ENCODE measurements at places on chromosomes 6 and 20.

GRCh38 chr6:49546331-49546730 lies 4.1 kb upstream of the C6orf141 start:
- no peak overlapping the region for H3K27ac ChIP-seq
- H3K4me1 ChIP-seq, result peaks cover 14% of the 10 kb centered on the region
- peaks cover 20% of the 10 kb centered on the region for H3K27me3 ChIP-seq
- DNase-seq, result no peak
- H3K36me3 ChIP-seq, result no peaks in the 10 kb centered on the region

- no peaks in the 10 kb centered on the region for H3K36me3 ChIP-seq
- no peaks in the 10 kb centered on the region for H3K27me3 ChIP-seq
Observed at GRCh38 chr6:155832596-155832995, 377.0 kb upstream of the NOX3 start.

DNA sequence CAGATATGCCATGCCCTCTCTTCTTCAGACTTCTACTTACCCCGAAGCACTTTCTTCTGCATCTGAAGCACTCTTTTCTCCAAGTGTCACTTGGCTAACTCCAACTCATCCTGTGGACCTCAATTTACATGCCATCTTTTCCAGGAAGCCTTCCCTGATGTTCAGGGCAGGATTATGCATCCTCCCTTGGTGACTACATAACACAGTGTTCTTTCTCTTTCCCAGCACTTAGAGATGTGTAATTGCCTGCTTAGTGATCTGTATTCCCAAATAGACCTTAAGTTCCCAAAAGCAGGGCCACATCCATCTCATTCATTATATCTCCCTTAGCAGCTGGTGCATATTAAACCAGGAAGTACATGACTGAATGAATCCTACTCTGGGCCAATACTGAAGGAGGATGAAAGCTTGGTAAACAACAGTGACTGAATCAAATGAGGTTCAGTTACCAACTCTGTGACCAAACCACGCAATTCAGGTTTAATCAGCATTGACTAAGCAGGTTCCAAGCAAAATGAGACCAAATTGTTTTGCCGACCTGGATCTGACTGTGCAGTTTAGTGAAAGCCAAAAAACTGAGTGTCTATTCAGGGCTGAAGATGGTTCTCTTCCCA lies 121.4 kb upstream of the TCF21 start:
- H3K27me3 ChIP-seq, result no peaks in the 10 kb centered on the region
- H3K27ac ChIP-seq, result no peak overlapping the region
- no peak overlapping the region for H3K4me3 ChIP-seq
- H3K4me1 ChIP-seq, result no peaks in the 10 kb centered on the region
- no peak for DNase-seq
- no peaks in the 10 kb centered on the region for H3K36me3 ChIP-seq

DNA sequence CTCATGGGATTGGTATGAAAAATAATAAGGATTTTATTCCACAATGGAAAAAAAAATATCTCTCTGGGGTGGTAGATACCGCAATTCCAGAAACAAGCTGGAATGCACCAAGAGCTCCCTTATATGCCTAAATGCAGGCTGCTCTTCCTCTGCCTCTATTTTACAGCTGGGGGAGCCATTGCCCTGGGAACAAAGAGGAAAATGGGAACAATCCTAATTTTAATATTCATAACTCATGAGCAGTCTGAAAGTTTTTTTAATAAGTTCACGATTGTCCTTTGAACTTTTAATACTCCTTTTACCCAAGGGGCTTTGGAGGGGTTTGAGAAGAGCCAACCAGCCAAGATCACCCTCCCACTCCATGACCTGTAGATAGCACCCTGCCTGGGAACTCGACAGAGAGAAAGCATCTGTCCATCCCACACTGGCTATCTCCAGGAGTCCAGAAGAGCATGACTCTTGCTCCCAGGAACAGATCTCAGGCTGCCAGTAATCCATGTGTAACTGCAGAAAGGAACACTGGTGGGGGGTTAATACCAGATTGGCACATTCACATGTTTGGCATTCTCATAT lies 74.7 kb downstream of the CD83 start:
- DNase-seq, result no peak
- no peak overlapping the region for H3K27ac ChIP-seq
- H3K36me3 ChIP-seq, result no peaks in the 10 kb centered on the region
- H3K27me3 ChIP-seq, result no peaks in the 10 kb centered on the region

GRCh38 chr6:41682056-41682477 lies 43.8 kb downstream of the MDFI start:
- no peaks in the 10 kb centered on the region for H3K27me3 ChIP-seq
- peaks cover 19% of the 10 kb centered on the region for H3K36me3 ChIP-seq
- DNase-seq, result peak; percentile 80
- no peak overlapping the region for H3K4me3 ChIP-seq
- no peak overlapping the region for H3K27ac ChIP-seq
- peaks cover 20% of the 10 kb centered on the region for H3K4me1 ChIP-seq

- H3K36me3 ChIP-seq, result no peaks in the 10 kb centered on the region
- no peak overlapping the region for H3K27ac ChIP-seq
- DNase-seq, result no peak
- no peak overlapping the region for H3K4me3 ChIP-seq
- no peaks in the 10 kb centered on the region for H3K27me3 ChIP-seq
Observed at GRCh38 chr6:46901882-46902314, 19.8 kb downstream of the ADGRF5 start.

DNA sequence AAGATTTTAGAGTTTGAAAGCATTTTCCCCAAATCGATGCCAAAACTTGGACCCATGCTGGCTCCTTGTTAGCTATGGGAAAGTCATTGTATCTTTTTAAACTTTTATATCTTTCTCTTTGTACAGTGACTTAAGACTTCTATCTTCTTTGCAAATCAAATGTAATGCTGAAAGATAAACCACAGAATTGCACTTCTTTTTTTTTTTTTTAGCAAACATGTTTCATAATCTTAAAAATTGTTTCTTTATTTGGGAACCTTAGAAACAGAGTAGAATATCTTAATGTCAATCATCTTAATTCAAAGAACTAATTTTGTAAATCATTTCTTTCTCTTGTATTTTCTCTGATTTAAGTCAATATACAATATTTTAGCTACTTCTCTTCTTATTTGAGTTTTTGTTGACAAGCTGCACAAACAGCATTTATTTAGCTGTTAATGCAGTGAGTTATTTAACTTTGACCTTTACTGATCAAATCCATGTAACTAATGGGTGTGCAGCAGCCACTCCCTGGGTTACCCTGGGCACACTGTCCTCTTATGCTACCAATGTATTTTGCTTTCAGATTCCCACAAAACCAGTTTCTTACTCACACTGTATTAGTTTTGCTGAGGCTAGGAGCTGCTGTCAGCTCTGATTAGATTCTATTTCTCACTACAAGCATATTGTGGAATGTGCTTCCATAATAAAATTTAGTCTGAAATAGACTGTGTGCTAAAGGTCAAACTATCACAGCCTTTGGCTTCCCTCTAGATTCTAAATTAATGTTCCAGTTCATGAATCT lies 279.6 kb downstream of the ADGB start:
- DNase-seq, result no peak
- H3K36me3 ChIP-seq, result no peaks in the 10 kb centered on the region
- no peaks in the 10 kb centered on the region for H3K4me1 ChIP-seq
- no peak overlapping the region for H3K27ac ChIP-seq

GRCh38 chr6:137093183-137094069 lies 48.7 kb upstream of the IL20RA start:
- H3K27ac ChIP-seq, result no peak overlapping the region
- H3K27me3 ChIP-seq, result no peaks in the 10 kb centered on the region

GRCh38 chr6:169805242-169805838 lies 53.9 kb downstream of the ERMARD start:
- H3K27me3 ChIP-seq, result peaks cover 6% of the 10 kb centered on the region
- H3K4me1 ChIP-seq, result peaks cover 61% of the 10 kb centered on the region
- no peak for DNase-seq
- no peak overlapping the region for H3K4me3 ChIP-seq
- no peak overlapping the region for H3K27ac ChIP-seq

DNA sequence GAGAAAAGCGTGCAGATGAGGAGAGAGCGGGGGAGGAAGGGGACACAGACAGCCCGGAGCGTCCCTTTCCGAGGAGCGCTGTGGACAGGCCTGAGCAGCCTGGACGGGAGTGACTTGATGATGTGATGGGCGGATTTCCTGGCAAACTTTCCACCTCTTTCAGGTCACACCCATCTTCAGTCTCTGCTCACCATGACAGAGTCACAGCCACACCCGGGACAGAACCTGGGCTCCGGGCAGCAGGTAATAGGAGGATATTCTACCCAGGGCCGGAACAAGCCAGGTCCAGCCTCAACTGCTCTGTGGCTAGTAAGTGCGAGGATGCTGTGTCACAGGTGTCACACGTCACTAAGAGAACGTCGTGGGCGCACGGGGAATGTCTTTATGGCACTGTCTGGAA lies 84.3 kb downstream of the THBS2 start:
- DNase-seq, result no peak
- H3K4me3 ChIP-seq, result no peak overlapping the region
- H3K27ac ChIP-seq, result no peak overlapping the region
- H3K36me3 ChIP-seq, result no peaks in the 10 kb centered on the region
- H3K4me1 ChIP-seq, result no peaks in the 10 kb centered on the region

- no peaks in the 10 kb centered on the region for H3K27me3 ChIP-seq
- peaks cover 3% of the 10 kb centered on the region for H3K4me1 ChIP-seq
- H3K36me3 ChIP-seq, result no peaks in the 10 kb centered on the region
- no peak overlapping the region for H3K4me3 ChIP-seq
Observed at GRCh38 chr20:1420066-1420465, 27.2 kb upstream of the FKBP1A start.

DNA sequence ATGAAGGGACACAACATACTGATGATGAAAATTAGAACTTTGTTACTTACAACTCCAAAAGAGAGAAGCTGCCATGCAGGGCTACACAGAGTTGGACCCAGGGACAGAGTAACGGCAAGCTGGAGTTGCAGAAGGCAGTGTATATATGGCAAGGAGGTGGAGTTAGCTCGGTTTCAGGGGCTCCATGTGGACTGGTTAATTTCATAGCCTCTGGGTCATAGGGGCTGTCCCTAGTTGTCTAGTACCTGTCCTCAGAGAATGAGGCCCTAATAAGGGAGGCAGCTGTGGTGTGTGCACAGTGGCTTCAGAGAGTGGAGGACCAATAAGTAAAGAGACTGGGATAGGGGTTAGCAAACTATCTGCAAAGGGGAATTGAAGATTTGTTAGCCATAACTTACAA lies 7.9 kb upstream of the ZSCAN12 start:
- DNase-seq, result no peak
- no peak overlapping the region for H3K27ac ChIP-seq
- H3K4me1 ChIP-seq, result no peaks in the 10 kb centered on the region
- H3K27me3 ChIP-seq, result peaks cover 7% of the 10 kb centered on the region
- no peaks in the 10 kb centered on the region for H3K36me3 ChIP-seq
- no peak overlapping the region for H3K4me3 ChIP-seq

- H3K4me3 ChIP-seq, result no peak overlapping the region
- H3K27ac ChIP-seq, result no peak overlapping the region
- H3K4me1 ChIP-seq, result no peaks in the 10 kb centered on the region
- no peaks in the 10 kb centered on the region for H3K36me3 ChIP-seq
Observed at GRCh38 chr6:29295181-29295585, 6.3 kb upstream of the OR14J1 start.

DNA sequence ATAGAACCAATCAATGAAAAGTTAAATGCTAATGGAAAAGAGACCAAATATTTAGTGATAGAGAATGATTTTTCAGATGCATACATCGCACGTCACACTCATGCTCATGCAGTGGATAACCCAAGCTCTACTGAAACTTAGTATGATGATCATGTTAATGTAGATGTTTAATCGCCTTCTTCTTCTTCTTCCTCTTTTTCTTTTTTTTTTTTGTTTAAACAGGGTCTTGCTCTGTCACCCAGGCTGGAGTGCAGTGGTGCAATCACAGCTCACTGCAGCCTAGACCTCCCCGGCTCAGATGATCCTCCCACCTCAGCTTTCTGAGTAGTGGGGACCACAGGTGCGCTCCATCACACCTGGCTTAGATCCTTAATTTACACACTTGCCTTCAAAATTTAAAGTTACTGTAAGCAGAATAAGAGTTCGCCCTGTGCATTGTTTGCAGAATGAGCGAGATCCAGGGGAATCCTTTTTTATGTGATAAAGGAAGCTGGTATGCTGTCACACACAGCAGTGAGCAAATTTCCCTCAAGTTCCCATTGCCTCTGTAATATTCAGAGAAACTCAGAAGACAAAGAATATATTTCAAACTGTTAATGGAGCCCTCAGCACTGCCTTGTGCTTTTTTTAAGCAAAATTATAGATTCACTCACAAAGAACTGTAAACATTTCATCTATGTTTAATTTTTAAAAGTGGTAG lies 194.2 kb upstream of the SGK1 start:
- H3K4me1 ChIP-seq, result no peaks in the 10 kb centered on the region
- no peak overlapping the region for H3K4me3 ChIP-seq
- no peaks in the 10 kb centered on the region for H3K36me3 ChIP-seq
- H3K27me3 ChIP-seq, result no peaks in the 10 kb centered on the region
- no peak overlapping the region for H3K27ac ChIP-seq

GRCh38 chr6:53112404-53112803 lies 36.2 kb downstream of the GCM1 start:
- DNase-seq, result no peak
- no peaks in the 10 kb centered on the region for H3K27me3 ChIP-seq
- H3K4me3 ChIP-seq, result no peak overlapping the region

DNA sequence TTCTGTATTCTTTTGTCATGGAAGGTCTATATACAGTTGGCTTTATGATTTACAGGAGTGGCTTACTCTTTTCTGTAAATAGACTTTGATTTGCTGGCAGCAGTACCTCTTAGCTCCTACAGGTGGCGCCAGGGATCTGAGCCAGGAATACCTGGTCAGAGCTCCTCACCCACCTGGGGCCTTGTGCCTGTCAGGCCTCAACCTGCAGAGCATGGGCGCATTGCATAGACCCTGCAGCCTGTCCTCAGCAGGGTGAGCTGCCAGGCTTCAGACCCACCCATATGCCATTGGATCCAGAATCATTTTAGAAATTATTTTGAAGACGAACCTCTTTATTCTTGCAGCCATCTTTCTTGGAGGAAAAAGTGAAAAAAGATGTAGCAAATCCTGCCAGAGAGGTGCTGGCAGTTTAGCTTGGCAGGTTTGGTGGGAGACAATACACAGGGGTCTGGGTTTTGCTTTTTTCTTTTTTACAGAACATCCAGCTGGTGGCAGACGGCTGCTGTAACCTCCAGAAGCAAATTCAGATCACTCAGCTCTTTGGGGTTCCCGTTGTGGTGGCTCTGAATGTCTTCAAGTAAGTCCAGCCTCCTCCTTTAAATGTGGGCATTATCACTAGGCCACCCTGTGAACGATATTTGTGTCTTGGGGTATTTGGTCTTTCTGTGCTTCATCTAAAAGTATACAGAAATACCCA lies 149.1 kb downstream of the MTHFD1L start:
- H3K4me3 ChIP-seq, result no peak overlapping the region
- DNase-seq, result peak; percentile 68
- H3K4me1 ChIP-seq, result peaks cover 2% of the 10 kb centered on the region
- H3K36me3 ChIP-seq, result no peaks in the 10 kb centered on the region
- no peaks in the 10 kb centered on the region for H3K27me3 ChIP-seq
